ENCODE measurements at places on chromosomes 7 and 10.

DNA sequence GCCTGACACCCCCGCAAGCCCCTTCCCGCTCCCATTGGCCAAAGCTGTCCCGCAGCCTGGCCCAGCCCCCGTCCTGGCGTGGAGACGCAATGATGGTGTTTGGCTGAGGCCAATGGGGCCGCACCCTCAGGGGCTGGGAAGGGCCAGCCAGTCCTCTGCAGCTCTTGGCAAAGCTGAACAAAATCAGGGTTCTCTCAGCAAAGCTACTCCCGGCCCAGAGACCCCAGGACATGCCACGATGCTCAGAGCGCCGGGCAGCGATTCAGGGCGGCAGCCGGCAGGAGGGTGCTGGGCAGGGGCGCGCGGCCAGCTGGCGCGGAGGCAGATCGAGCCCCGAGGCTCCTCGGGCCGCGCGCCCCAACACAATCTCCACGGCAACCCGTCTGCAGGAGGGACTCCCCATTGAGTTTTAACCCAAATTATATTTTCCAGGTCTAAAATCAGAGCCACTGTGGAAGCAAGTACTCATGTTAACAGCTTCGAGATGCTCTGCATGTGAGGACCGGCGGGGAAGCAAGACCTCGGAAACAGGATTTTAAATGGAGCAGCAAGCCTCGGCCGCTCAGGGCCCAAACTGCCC lies 8.8 kb upstream of the CNPY1 start:
- DNase-seq: no peak

- no peak for DNase-seq
Observed at GRCh38 chr7:56023500-56023899, 27.7 kb downstream of the PSPH start.

- DNase-seq: no peak
Observed at GRCh38 chr10:101131962-101132635, 999 bp downstream of the TLX1 start.

GRCh38 chr10:10995120-10995519 lies 22.6 kb upstream of the CELF2 start:
- no peak for DNase-seq

DNA sequence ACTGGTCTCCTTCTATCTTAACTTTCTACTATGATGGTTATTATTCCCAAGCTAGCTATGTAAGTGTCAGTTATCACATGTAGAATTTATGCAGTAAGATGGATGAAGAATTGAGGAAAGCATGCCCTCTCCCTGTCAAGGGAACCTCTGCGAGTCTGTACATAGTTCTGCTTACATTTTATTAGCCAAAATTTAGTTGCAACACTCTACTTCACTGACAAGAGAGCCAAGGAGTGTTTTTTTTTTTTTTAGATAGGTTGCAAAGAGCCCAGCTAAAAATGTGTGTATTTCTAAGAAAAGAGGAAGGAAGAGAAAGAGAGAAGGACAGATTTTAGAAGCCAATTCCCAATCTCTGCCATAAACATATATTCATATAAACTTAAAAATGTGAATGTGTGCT lies 357.7 kb upstream of the LRRN3 start:
- no peak for DNase-seq

- DNase-seq: no peak
Observed at GRCh38 chr7:84195295-84196060, 889 bp upstream of the SEMA3A start.

DNA sequence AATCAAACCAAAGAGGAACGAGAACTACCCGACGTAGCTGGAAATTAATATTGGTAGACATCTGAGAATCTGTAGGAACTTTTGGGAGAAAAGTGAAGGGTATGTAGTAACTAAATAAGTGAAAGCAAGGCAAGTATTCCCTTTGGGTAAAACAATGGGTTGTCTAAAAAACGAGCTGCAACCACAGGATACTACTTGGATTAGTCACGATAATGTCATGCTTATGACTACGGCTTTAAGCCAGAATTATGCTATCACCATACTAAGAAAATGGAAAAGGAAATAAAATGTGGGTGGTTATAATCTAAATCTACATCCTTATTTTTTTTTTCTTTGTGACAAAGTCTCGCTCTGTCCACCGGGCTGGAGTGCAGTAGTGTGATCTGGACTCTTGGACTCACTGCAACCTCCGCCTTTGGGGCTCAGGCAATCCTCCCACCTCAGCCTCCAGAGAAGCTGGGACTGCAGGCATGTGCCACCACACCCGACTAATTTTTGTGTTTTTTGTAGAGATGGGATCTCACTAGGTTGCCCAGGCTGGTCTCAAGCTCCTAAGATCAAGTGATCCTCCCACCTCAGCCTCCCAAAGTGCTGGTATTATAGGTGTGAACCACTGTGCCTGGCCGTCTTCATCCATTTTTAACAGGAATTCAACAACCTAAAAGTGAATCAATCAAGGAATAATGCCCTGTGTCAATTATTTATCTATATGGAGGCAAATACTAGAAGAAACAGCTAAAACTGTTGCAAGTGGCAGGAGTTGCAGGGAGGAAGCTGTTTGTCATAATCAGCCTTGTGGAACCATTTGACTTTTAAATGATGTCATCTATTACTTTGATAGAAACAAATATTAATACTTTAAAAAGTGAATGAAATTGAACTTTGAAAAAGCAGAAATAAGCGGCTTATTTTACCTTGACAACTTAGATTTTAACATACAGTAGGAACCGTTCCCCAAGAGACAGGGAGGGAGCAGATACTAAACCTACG lies 189.3 kb downstream of the PRPF18 start:
- DNase-seq: peak; percentile 68

DNA sequence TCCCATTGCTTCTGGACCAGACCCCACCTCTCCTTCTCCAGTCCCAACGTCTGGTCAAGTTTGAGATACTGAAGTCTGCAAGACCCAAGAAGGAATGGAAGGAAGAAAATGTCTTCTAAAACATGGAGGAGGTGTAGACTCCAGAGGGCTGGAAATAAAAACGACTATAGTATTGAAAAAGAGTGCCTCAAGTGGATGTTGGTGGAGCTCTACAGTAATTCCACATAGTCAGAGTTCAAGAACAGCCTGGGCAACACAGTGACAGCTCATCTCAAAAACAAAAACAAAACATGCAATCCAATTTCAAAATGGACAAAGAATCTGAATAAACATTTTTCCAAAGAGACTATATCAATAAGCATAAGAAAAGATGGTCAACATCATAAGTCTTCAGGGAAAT lies 2.3 kb upstream of the PCGF6 start:
- DNase-seq: no peak

DNA sequence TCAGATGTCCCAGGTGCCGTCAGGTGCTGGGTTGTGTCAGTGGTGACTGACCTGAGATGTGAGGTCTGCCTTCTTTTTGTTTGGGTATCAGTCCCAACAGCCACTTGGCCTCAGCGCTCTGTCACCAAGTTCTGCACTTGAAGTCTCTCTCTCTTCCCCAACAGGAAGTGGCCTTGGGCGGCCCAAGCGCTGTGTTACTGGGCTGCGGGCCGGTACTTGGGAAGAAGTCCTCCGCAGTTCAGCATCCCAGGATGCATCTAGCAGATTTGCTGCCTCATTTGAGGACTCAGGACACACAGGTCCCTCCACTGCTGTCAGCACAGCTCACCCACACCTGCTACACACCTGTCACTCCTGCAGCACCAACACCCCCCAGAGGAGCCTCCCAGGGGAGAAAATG lies 40.1 kb downstream of the LYZL2 start:
- DNase-seq: no peak

DNA sequence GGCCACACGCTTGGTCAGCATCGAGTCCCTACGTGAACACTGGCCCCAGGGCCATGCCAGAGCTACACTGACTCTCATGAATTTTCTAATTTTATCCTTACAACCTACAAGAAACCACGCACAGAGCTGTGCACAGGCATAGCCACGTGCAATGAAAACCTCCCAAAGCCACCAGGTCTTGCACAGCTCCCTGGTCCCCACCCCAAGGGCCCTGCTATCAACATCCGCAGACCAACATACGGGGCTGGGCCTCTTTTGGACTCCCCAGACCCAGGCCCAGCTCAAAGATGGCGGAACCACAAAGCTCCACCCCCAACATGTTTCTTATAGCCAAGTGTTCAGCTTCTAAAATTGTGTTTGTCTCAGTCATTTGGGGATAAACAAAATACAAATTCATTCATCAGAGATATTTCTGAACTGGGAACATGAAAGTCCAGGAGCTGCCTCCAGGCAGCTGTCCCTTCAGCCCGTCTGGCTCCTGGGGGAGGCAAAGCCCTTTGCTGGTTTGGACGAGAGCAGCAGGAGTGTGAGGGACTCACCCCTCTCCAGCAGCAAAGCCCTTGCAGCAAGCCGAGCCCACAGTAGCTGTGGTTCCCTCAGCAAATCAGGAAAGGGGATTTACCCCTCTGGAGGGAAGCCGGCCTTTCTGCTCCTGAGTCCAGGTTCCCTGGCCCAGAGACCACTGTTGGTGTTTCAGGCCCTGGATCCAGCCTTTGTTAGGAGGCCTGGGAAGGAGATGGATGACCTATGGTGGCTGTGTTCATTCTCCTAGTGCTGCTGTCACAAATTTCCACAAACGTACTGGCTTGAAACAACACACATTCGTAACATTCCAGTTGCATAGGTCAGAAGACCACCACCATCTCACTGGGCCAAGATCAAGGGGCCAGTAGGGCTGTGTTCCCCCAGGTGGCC lies 75.1 kb downstream of the OAT start:
- DNase-seq: no peak

- no peak for DNase-seq
Observed at GRCh38 chr10:76491216-76491615, 1059.8 kb downstream of the LRMDA start.

GRCh38 chr7:49264530-49264929 lies 340.2 kb downstream of the CDC14C start:
- no peak for DNase-seq

DNA sequence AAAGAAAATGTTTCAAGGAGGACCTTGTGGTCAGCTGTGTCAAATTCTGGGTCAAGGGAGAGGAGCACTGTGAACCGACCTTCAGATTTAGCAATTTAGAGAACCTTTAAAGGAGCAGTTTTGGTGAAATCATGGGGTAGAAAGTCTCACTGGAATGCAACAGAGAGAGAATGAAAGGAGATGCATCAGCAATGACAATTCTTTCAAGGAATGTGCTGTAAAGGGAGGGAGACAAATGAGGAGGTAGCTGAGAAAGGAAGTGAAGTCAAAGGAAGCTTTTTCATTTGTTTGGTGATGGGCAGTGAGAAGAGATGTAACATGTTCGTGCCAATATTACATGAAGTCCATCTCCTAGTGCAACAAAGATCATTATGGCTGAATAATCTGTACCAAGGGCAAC lies 166.0 kb downstream of the TSPAN12 start:
- DNase-seq: no peak

GRCh38 chr10:50347394-50347802 lies 96.1 kb upstream of the ASAH2 start:
- no peak for DNase-seq

DNA sequence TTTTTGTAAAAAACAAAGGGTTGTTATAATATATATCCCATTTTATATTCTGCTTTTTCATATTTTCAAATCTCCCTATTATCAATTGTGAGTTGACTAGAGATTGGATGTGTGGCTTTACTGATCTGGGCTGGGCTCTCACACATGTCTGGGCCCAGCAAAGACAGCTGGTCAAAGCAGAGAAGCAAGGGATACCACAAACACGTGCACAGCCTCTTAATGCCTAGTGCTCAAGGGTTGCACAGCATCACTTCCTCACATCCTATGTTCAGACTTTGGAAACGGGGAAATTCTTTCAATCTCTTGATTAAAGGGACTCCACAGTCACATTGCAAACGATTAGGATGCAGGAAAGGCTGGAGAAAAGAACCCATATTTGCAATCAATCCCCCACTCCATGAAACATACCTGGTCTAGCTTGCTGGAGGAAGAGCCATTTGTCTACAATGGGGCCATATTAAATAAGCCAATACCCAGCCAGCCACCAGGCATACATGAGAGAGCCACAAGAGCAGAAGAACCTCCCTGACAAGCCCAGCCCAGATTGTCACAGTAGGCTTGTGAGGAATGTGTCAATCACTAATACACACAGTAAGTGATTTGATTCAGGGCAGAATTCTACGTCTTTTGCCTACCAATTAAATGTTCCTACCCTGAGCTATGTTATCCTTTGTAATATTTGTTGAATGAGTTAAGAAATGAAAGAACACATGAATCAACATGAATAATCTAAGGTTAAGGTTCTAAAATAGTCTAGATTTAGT lies 431.2 kb downstream of the TNS3 start:
- DNase-seq: no peak

DNA sequence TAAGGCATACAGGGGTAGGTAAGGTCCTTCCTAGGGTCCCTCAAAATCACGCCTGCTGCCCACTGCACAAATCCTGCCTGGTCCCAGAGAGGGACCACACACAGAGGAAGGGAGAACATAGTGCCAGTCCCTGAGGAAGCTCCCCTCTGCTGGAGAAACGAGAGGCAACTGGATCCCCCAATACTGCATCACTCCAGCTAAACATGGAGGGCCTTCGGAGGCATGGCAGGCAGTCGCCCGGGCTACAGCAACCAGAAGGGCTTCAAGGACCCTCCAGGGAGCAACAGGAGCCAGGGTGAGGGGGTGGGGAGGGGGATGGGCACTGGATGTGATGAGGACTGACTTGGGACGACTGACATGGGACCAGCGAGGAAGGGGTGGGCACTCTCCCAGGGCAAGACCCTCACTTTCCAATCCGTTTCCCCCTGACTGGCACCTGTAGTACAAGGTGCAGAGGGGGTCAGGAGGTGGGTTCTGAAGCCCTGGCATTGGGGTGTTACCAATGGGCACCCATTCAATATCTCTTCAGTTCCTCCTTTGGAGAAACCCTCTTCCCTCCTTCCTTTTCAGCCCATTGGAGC lies 21.7 kb downstream of the DDIT4 start:
- DNase-seq: no peak

- peak; percentile 73 for DNase-seq
Observed at GRCh38 chr7:25857376-25858067, 294.5 kb upstream of the NFE2L3 start.

DNA sequence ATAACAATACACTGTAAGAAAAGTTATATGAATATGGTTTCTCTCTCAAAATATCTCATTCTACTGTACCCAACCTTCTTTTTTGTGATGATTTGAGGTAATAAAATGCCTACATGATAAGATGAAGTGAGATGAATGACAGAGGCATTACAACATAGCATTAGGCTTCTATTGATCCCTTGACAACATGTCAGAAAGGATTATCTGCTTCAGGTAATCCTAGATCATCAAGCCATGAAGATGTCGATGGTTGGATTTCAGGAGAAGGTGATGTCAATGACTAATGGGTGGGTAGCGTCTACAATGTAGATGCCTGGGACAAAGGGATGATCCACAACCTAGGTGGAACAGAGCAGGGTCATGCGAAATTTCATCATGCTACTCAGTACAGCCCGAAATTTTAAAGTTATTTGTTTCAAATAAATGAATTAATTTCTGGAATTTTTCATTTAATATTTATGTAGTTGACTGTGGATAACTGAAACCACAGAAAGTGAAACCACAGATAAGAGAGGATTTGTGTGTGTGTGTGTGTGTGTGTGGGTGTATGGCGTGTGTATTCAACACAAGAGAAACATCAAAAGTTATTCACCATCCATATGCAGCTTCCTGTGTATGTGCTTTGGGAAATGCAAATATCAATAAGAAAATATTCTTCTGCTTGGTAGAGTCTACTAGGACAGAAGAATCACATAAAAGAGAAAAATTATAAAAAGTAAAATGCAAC lies 77.0 kb downstream of the MAGI2 start:
- DNase-seq: no peak

GRCh38 chr10:75838486-75838885 lies 407.1 kb downstream of the LRMDA start:
- DNase-seq: peak; percentile 26

- peak; percentile 52 for DNase-seq
Observed at GRCh38 chr7:119571666-119572065, 701.3 kb upstream of the KCND2 start.

GRCh38 chr10:3486346-3487065 lies 298.5 kb downstream of the KLF6 start:
- DNase-seq: peak; percentile 98

GRCh38 chr10:125627646-125628045 lies 55.3 kb downstream of the TEX36 start:
- DNase-seq: no peak
